GM03348 (cell line): ENCODE measurements at places on chromosomes 3 and 15.

DNA sequence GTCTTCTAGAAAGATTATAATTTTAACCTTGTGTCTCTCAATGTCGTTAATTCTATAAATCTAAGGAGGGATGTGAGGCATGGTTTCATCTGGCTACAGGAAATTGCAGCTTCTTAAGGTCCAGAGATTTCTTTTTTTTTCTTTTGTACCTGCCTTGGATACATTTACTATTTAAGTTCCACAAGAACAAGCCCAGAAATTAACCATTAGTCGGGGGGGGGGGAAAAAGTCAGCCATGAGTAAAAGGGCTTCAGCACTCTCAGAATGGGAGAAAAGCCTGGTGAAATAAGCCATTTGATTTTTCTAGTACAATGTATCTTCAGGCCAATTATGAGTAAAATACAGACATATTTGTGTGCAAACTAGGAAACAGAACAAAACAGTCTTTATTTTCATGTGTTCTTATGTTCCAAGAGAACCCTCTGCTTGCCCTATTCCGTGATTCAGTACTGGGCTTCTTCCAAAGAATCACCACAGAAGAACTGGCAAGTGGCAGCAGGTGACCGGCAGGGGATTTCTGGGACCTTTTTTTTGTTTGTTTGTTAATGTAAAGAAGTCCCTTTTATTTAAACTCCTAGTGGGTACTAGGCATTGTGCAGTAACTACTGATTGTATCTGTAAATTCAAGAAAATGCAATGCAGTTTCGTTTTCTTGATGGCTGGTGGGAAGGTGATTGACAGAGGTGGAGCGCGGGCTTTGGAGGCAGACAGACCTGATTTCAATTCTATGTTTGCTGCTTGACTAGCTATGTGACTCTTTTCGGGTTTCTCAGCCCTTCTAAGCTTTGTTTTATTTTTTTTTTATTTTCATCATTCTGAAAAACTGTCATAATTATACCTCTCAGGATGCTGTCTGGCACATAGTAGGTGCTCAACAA, 82.5 kb downstream of the PEX5L start:
- no peak for DNase-seq

- no peak for DNase-seq
Observed at GRCh38 chr3:107718547-107718946, 195.8 kb downstream of the BBX start.

DNA sequence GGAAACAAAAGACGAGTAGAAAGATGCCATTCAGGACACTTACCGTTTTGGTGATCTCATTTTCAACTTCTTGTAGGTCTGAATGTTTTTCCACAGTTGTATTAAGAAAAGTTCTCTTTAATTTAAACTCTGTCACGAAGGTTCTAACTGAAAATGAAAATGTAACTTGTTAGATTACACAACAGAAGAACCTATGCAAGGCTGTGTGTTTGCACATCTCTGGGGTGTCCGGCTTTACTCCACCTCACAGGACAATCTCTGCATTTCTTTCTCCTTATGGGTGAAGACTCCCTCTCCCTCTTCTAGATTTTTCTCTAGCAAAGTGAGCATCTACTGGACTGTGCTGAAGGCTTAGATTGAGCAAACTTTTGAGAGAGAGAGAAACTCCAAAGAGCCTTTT, 50.6 kb downstream of the HEG1 start:
- DNase-seq, result no peak

DNA sequence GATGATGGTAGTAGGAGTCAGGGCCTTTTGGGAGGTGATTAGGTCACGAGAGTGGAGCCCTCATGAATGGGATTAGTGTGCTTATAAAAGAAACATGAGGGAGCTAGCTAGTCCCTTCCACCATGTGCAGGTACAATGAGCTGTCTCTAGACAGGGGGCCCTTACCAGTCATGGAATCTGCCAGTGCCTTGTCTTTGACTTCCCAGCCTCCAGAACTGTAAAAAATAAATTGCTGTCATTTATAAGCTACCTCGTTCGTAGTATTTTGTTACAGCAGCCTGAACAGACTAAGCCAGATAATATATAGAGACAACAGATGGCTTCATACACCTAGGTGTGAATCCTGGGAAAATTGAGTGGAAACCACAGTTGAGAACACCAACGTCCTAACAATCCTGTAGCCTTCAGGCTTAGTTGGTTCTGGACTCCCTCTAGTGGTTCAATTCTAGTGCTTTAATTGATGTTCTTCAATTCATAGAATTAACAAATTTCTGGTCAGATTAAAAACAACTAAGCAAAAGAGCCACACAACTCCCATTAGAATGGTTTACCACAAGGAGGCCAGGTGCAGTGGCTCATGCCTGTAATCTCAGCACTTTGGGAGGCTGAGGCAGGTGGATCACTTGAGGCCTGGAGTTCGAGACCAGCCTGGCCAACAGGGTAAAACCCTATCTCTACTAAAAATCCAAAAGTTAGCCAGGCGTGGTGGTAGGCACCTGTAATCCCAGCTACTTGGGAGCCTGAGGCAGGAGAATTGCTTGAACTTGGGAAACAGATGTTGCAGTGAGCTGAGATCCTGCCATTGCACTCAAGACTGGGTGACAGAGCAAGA, 21.3 kb upstream of the GATM start:
- DNase-seq, result peak; percentile 57

DNA sequence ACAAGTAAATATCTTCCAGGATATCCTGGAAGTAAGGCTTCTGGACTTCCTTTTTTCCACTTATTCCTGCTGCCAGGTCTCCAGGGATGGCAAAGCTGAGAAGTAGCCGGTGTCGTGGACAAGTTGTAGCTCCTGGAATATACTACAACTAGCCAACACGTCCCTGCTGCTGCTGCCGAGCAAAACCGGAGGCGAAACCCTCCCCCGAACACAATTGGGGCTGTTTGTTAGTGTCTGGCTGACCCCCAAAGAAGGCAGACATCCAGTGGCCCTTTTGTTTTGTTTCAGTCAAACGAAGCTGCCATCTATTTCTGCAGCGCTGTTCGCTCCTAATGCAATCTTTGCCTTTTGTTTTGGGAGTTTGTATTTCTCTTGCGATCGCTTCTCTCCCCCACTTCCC, 45.3 kb upstream of the EIF5A2 start:
- DNase-seq, result no peak

DNA sequence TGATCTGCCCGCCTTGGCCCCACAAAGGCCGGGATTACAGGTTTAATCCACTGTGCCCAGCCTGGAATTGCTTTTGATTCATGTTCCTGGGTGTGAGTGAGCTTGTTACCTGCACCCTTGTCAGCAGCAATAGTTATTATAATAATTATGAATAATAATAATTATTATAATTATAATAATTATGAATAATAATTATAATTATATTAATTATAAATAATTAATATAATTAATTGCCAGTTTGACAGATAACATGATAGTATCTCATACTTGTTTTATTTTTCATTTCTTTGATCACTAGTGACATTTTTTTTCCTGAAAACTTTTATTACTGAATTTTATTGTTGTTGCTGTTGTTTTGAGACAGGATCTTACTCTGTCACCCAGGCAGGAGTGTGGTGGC, 21.1 kb upstream of the TRAK1 start:
- no peak for DNase-seq

GRCh38 chr15:70576276-70576675, 187.1 kb downstream of the UACA start:
- DNase-seq, result no peak

DNA sequence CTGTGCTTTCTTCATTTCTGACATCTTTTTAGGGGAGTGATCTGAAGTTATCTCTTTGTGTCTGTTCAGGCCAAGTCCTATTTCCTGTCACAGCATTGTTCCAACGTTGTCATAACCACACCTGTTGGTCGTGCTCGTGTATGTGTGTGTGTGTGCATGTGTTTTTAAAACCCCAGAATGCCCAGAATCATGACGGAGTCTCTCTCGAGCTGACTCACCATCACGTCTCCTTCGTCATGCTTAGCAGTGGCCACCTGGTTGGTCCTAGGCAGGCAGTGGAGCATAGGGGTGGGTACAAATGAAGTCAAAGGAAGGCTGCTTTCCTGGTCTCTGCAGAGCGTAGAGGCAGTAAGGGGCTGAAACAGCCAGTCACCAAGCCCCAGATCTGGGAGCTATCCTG, 126.8 kb upstream of the ABHD17C start:
- no peak for DNase-seq

DNA sequence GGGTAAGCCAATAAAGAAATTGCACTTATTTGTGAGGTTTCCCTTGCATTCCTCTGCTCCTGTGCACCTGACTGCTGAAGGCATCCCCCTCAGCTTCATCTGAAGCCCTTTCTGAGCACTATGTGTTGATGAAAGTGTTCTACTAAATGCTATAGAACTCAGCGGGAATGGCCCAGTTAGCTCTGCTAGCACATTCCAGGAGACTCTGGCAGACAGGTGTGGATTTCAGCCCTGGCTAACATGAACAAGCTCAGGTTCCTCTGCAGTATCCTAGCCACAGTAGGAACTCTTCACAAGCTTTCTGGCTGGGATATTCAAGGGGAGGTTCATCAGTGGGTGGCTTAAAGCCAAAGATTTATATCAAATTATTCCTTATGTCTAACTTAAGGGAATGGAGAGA, 265.5 kb downstream of the RORA start:
- DNase-seq, result no peak

- DNase-seq, result no peak
Observed at GRCh38 chr3:18902081-18902793, 246.1 kb upstream of the KCNH8 start.

GRCh38 chr15:31042751-31043150, 51.3 kb upstream of the MTMR10 start:
- peak; percentile 21 for DNase-seq

- no peak for DNase-seq
Observed at GRCh38 chr15:59360305-59360704, 12.4 kb downstream of the MYO1E start.

DNA sequence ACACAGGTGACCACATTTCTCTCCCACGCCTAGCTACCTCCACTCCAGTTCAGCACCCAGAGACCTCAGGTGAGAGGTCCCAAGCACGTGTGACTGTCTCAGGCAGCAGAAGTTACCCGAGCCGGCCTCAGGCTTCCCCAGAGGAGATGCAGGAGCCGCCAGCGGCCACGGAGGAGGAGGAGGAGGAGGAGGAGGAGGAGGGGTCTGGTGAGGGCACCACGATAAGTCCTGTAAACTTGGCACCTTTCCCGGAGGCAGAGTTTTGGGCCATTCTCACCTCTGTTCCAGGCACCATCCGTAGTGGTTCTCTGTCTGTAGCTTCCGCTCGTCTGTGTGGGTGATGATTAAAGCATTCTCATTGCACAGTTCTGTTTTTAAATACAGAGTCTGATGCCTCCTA, 56.1 kb downstream of the CCK start:
- DNase-seq, result no peak

GRCh38 chr3:29382409-29382808, 101.5 kb downstream of the RBMS3 start:
- peak; percentile 56 for DNase-seq

GRCh38 chr15:77644543-77645247, 12.0 kb upstream of the LINGO1 start:
- no peak for DNase-seq

DNA sequence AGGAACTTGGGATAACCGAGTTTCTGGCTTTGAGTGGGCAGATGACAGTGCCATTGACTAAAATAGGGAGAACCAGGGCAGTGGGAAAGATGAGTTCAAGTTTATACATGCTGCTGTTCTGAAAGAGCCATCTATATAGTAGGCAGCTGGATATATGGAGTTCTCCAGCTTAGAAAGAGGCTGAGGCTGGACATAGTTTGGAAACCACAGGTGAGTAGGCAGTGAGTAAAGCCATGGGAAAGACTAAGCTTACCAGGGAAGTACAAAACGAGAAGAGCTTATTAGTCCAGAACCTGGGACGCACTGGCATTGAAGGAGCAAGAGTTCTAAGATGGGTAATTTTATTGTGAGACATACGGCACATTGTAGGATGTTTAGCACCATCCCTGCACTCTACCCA, 54.2 kb downstream of the MSL2 start:
- no peak for DNase-seq

DNA sequence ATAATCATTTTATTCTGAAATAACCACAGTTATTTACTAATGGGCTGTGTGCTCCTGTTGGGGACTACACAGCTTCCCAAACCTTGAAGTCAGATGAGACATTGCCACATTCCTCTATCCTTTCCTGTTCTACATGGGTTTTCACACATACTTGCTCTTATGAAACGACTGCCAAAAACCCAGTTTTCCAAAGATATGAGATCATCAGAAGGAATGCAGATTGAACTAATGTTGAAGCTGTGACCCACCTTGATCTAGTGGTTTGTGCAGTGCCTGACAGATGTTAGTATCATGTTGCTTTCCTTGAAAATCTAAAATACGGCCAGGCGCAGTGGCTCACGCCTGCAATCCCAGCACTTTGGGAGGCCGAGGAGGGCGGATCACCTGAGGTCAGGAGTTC, 144.6 kb downstream of the VGLL4 start:
- DNase-seq, result peak; percentile 85

DNA sequence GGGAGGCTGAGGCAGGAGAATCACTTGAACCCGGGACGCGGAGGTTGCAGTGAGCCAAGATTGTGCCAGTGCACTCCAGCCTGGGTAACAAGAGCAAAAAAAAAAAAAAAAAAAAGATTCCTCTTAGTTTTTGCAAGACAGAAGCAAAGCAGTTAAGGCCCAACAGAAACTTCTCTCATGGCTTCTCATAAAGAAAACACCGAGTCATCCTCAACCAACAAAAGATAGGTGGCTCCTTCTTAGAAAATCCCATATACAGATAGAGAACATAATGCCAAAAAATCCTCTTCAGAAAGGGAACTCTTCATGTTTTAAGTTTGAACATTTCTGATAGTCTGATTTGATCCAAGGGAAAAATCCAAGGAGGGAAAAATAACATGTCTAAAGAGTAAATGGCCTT, 12.5 kb upstream of the SKIL start:
- DNase-seq, result no peak

- DNase-seq, result peak; percentile 87
Observed at GRCh38 chr3:134357914-134358811, 16.1 kb downstream of the AMOTL2 start.

- DNase-seq, result no peak
Observed at GRCh38 chr3:188473045-188473444, 319.1 kb downstream of the LPP start.
